Keratinocyte (primary cell): ENCODE measurements at places on chromosomes 5 and 9.

DNA sequence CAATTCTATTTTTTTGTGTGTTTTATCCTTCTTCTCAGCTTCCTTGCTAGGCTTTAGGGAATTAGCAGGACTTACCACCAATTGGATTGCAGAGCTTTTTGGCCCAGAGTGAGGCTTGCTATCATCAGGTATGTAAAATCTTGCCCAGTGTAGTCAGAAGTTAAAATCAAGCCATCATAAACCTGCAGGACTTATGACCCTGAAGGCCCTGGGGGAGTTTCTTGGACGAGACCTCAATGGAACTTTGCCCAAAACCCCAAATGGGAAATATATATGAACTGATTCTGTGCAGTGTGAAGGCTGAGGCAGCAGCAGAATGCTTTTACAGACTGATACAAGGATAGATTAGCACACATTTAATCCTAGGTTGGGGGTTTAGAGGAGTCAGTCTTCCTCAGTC is 287.0 kb downstream of the SH3GL2 start:
- DNase-seq: no peak

GRCh38 chr5:137497396-137498290 is 1.5 kb downstream of the SPOCK1 start:
- no peak for DNase-seq

DNA sequence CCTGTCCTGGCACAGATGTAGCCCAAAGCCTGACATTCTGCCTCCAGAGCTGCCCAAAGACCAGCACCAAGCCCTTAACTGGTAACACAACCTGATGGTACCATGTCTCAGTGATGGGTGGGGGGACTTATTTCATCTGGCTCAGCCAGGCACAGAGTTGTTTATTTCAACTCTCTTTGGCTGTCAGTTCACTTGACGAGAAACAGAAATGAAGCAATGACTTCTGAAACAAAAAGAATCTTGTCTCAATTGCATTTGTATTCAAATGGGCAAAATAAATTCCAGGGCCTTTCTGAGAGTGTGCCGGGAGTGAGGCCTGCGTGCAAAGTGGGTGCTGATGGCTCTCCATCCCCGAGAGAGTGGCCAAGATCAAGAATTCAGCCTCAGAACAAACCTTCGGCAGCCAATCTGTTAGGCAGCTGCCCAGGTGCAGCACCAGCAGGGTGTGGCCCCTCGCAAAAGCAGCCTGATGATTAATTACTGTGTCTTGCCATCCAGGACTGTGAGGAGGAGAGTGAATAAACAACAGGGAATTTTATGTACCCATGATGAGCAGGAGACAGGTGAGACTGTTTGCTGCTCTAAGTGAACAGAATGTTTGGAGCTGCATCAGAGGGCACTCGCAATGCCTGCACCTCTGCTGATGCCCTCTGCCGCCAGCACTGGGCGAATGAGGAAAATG is 238.0 kb downstream of the HSPA4 start:
- peak; percentile 67 for DNase-seq

DNA sequence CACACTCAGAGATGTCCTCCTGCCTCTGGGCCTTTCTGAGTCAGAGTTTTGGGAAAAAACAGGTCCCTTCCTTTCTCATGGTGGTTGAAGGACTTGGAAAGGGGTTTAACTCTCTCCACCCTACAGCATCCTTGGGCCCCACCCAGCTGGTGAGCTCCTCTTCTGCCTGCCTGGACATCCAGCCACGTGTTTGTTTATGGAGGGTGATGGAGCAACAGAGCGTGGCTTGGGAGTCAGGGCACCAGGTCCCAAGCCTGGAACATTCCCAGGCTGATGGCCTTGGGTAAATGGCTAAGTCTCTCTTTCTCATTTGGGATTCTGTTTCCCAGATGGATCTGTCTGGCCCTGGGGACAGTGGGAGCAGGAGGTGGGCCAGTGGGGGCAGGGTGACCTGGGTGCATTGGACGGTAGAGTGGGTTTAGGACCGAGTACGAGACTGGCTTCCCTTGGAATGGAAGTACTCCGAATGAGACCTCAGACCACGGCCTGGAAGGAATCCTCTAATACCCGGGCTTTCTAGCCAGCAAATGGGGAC is 141.1 kb upstream of the IRX2 start:
- DNase-seq: no peak

DNA sequence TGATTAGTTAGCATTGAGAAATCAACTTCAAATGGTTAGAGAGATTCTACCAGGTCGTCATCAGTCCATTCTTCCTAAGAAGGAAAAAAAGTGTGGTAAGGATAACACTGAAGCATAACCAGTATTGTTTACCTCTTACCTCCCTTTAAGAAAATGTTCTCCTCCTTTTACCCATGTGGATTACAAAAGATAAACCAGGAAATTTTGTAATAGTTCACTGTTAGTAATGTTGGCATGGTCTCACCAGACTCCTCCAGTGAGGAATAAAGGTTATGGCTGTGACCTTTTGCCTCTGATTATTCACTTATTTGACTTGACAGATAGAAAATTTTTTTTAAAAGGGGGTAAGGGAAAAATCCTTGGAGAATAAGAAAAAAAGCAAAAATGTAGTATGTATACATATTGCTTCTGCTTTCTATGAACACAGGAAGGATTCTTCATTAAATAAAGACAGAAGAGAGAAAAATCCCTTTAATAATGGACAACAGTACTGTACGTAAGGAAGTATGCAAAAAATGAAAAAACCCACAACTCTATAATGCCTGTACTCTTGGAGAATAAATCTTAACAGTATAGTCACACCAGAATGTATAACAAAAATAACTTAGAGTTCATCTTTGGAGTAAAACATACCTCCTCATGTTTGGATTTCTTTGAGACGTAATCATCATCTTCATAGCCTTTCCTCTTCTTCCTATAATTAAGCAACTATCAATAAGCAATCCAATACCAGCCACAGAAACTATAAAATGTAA is 18.1 kb downstream of the CCNH start:
- DNase-seq: no peak

- DNase-seq: no peak
Observed at GRCh38 chr5:175830586-175831300, 40.6 kb upstream of the CPLX2 start.

GRCh38 chr5:74608736-74609601 is 31.6 kb downstream of the ENC1 start:
- no peak for DNase-seq

DNA sequence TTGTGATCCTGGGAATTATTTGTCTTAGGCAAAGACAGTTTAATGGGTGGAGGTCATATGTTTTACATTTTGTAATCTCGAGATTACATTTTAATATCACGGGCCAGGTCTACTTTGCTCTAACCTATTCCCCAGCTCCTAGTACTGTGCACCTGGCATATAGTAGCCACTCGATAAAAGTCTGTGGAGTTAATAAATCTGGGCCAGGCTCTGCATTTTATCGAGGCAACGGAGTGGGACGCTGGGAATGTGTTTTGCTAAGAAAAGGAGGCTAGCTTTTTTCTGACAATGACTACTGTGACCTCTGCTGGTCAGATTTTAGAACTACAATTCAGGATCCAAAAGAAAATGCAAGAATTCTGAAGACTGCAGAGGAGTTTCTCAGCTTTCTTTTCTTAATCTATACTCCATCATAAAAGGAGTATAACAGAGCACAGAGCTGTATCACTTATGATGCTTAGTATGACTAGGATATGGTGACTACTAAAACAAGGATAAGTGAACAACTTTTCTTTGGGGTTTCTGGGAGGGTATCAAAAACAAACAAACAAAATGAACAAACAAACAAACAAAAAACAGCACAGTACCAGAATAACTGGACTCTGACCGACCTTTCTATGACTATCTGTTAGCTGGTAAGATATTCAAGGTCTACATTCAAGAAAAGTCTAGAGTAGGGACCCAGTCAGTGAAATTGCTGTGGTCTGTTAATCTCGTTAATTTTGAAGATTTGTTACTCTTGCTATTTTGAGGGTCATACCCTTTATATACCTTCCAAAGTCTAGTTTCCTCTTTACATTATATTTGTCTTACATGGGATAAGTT is 46.1 kb upstream of the CER1 start:
- no peak for DNase-seq

DNA sequence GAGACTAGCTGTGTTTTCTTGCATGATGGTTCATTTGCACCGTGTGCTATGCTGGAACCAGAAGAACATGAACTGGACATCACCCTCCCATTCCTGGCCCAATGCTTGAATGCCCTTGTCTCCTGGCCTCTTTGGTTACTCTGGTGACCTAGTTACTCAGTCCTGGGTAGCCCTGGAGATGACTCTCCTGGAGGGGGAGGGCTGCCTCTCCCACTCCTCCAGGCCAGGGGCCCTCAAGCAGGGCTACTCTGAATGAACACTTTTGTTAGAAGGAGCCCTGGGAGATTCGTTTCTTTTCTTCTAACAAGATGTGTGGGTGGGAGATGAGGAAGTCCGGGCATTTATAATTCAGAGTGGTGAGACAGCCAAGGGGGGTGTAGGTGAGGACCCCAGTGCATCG is 12.0 kb upstream of the NKX2-5 start:
- no peak for DNase-seq

GRCh38 chr9:104743376-104743985 is 4.0 kb upstream of the NIPSNAP3A start:
- peak; percentile 13 for DNase-seq

GRCh38 chr5:140672455-140673186 is 755 bp downstream of the DND1 start:
- DNase-seq: no peak

DNA sequence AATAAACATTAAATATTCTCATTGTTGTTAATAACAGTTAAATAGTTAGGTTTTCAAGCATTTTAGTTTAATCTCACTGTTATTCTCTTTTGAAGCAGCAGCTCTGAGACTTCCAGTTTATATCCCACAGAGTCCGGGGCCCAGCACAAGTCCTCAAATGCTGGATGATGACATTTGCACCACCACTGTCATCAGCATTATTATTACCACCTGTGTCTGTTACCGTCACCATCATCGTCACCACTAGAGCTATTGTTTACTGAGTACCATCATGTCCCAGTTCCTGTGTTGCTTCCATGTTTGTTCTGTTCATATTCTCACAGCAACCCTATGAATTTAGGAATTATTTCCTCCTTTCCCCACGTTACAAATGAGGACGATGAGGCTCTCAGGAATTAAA is 169.2 kb upstream of the NR3C1 start:
- DNase-seq: no peak

DNA sequence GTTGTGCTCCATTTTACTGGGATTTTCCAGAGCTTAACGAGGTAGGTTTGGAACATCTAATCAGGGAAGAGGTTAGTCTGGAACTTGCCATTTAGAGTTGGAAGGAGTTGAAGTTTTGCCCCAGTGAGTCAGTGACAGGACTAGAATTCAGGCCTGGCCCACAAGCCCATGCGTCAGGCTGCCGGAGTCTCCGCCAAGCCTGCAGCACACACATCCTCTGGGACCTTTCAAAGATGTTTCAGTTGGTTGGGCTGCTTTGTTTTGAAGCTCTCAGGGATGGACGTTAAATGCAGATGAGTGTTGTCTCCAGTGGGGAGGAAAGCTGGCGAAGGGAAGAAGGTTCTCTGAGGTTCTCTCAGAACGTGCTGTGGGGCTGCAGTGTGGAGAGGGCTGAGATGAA is 147.0 kb downstream of the PSAT1 start:
- DNase-seq: no peak

GRCh38 chr9:98862936-98863335 is 55.5 kb downstream of the GALNT12 start:
- DNase-seq: no peak

GRCh38 chr5:73233461-73234203 is 60.6 kb downstream of the TMEM174 start:
- no peak for DNase-seq
